NCI-H2171 (cell line): ENCODE measurements at places on chromosomes 16 and 17.

DNA sequence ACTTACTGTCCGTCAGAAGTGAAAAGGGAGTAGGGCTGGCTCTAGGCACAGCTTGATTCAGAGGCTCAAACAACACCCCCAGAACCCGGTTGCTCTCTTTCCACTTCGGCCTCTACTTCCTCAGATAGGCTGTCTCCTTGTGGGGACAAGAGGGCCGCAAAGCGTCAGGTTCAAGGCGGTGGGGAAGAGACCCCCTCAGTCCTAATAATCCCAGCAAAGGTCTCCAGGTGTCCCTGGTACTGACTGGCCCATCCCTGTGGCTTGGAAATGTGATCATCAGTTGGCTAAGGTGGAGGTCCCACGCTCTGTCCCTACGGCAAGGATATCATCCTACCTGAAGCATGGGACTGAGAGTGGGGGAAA is 26.0 kb downstream of the NGFR start:
- DNase-seq: no peak

DNA sequence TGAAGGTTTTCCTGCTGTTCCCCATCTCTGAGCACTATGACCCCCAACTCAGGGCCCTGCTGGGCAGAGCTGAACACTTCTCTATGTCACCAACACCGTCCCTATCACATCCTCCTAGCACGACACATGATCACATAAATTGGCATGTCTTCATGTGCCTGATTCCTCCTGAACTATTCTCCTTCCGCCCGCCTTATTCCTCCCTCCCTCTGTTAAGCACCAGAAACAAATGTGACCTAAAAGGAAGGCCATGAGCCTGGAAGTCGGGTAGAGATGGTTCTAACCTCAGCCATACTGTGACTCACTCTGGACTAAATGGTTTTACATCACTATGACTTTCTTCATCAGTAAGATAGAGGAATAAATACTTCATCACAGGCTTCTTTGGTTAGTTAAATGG is 80.8 kb upstream of the DYNLRB2 start:
- no peak for DNase-seq

DNA sequence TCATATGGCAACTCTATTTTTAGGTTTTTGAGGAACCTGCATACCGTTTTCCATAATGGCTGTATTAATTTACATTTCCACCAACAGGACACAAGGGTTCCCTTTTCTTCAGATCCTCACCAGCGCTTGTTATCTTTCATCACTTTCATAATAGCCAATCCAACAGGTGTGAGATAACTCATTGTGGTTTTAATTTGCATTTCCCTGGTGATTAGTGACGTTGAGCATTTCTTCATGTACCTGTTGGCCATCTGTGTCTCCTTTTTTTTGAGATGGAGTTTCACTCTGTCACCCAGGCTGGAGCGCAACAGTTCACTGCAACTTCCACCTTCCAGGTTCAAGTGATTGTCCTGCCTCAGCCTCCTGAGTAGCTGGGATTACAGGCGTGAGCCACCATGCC is 36.2 kb upstream of the ABCC3 start:
- peak; percentile 25 for DNase-seq

DNA sequence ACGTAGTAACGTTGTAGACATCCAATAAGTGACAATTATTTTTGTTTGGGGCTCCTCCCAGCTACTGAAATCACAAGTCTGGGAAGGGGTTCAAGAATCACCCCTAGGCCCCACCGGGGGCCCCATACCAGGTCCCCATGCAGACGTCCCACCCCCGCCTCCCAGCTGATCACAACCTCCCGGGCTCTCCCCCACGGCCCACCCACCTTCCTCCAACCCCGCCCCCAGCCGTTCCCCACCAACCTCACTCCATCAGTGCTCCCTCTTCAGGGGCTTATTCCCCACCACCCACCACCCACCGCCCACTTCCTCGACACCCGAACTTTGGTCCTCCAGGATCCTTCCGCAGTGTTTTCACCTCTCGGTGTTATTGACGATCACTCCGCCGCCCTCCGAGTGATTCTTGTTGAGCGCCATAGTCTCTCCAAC is 240 bp downstream of the WBP2 start:
- DNase-seq: no peak

DNA sequence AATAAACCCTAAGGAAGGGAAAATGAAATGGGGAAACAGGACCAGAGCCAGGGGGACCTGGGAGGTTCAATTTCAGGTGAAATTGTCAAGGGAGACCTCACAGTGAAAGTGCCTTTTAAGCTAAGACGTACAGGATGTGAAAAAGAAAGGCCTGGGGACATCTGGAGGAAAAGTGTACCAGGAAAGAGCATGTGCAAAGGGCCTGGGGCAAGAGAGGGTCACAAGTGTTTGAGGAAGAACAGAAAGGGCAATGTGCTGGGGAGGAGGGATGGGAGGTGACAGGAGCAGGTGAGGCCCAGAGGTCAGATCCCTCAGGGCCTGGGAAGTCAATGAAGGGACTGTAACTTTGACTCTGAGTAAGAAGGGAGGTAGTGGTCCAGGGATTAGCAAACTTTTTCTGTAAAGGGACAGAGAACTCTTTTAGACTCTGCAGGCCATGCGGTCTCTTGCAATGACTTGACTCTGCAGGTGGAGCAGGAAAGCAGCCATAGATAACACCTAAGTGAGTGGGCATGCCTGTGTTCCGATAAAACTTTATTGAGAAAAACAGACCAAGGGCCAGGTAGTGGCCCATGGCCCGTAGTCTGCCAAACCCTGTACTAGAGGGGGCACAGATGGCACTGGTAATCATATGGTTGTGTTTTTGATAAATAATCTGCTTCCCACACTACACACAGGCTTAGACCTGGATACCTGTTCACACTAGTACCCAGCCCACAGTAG is 93.8 kb downstream of the LITAF start:
- no peak for DNase-seq

- peak; percentile 48 for DNase-seq
Observed at GRCh38 chr16:14500791-14501190, 129.3 kb downstream of the PARN start.

DNA sequence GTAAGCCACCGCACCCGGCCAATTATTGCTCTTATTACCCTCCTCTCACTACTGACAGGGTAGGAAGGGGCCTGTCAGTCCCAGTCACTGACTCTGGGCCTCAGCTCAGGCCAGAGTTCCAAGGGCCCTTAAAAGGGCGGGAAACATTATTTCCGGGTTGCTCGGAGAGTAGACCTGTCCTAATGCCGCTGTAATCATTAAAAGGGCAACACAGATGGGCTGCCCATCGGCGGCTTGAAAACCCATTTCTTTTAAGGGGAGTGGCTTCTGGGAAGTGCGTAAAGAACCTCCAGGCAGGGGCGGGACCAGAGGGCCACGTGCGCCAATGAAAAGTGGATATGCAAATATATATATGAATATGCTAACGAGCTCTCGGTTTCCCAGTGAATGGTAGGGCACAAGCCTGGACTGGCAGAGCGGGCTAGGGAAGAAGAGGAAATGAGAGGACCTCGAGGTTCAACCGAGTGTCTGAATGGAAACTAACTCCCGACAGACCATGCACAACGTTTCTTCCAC is 26.6 kb downstream of the PIPOX start:
- no peak for DNase-seq

DNA sequence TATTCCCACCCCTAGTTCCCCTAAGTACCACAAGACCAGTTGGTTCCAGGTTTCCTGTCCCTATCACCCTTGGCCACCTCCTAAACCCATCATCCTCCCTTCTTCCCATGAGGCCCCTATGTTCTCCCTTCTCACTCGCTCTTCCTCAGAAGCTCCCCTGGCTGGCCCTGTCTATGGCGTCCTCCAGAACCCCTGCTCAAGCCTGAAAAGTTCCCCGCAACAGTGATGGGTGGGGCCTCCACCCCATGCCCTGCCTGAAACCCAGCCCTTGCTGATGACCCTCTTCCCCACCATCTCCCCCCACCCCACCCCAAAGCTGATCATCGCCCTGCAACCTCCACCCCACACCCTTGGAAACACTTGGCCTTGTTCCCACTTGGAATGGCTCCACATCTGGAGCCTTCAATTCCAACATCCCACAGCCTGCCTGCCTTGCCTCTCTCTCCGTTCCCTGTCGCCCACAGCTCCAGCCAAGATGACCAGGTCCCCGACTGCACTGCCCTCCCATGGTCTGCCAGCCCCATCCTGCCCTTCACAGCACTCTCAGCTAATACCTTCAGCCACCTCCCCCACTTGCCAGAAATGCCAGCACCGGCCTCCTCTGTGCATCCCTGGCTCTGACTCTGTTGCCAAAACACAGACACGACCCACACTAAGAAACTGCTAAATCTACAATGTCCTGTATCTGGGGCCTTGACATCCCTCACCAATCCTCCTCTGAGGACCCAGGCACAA is 10.5 kb downstream of the OSBPL7 start:
- no peak for DNase-seq

- no peak for DNase-seq
Observed at GRCh38 chr17:36808180-36808661, 129.1 kb upstream of the LHX1 start.

DNA sequence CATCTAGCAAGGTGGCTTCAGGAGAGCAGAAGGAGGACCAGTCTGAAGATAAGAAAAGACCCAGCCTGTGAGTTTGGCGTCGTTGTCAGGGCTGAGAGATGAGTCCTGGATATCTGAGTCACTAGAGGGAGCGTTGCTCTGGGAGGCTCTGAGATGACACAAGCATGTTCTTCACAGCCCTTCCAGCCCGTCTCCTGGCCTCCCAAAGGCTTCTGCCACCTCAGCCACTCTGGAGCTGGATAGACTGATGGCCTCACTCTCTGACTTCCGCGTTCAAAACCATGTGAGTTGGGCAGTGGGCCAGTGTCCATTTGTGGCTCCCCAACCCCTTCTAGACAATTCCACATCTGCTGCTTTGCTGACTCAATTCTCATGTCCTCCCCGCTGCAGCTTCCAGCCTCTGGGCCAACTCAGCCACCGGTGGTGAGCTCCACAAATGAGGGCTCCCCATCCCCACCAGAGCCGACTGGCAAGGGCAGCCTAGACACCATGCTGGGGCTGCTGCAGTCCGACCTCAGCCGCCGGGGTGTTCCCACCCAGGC is 2.3 kb downstream of the TGFB1I1 start:
- no peak for DNase-seq

GRCh38 chr17:75105126-75106080 is 4.4 kb upstream of the ARMC7 start:
- DNase-seq: peak; percentile 59

GRCh38 chr17:76440751-76441362 is 12.1 kb downstream of the UBE2O start:
- no peak for DNase-seq

DNA sequence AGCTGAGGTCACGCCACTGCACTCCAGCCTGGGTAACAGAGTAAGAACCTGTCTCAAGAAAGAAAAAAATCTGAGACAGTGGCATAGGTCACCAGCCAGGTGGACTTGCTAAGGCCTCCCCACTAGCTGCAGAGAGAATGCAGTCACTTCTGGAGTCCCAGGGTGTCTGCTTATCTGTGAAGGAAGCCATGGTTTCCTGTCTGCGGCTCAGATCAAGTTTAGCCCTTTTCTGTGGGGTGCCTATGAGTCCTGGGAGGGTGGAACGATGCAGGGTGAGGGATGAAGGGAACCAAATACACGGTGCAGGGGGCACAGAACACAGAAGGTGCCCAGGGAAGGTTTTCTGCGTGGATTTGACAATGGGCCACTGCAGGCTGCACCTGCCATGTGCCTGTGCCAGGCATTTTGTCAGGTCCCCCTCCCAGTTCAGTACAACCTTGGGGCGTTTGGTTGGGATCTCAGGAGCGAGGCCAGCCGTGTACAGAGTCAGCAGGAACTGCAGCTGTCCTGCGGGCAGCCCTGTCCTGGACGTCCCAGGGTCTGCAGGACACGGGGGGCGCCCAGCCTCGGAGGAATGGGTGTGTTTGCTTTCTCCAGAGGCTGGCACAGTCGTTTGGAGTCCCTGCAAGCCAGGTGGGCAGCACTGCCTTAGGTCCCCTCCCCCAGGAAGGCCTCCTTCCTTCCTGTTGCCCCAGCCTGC is 41.8 kb downstream of the RAB11FIP4 start:
- no peak for DNase-seq

DNA sequence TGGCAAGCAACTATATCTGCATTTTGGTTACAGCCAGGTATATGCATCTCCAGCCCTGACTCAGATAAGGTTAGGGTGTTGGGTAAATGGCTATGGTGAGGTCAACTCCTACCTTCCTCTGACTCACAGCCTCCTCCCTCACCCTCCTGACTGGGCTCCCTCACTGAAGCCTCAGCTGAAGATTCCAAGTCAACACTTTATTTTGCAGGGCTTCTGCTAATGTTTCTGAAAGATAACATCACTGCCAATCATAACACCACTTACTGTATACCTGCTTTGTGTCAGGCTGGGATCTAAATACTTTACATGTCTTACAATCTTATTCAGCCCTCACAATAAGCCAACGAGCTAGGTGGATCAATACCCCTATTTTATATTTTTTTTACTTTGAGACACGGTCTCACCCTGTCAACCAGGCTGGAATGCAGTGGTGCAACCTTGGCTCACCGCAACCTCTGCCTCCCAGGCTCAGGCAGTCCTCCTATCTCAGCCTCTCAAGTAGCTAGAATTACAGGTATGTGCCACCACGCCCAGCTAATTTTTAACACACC is 47.8 kb upstream of the GCSH start:
- no peak for DNase-seq

GRCh38 chr16:83271123-83271522 is 536.7 kb upstream of the HSBP1 start:
- no peak for DNase-seq

DNA sequence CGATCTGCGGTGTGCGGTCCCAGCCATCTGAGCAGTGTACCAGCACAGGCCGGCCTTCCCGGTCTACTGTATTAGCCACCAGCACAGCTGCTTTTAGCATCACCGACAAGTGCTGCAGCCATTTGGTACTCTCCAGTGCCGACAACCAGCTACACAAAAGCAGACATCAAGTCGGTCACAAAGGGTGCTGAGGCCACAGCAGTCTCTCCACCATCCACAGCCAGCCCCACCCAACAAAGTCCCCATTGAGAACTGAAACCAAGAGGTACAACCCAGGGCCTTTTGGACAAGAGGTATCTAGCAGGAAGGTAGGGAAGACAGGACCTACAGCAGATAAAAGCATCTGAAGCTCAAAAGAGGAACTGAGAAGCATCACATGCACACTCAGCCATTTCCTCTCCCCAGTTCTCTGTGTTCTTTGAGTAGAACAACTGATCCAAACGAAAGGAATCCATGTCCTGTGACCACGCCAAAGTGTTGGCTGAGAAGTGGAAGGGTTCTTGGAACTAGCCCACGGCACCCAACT is 9.5 kb downstream of the MTMR4 start:
- no peak for DNase-seq
